ENCODE measurements at places on chromosomes 11 and 22.

DNA sequence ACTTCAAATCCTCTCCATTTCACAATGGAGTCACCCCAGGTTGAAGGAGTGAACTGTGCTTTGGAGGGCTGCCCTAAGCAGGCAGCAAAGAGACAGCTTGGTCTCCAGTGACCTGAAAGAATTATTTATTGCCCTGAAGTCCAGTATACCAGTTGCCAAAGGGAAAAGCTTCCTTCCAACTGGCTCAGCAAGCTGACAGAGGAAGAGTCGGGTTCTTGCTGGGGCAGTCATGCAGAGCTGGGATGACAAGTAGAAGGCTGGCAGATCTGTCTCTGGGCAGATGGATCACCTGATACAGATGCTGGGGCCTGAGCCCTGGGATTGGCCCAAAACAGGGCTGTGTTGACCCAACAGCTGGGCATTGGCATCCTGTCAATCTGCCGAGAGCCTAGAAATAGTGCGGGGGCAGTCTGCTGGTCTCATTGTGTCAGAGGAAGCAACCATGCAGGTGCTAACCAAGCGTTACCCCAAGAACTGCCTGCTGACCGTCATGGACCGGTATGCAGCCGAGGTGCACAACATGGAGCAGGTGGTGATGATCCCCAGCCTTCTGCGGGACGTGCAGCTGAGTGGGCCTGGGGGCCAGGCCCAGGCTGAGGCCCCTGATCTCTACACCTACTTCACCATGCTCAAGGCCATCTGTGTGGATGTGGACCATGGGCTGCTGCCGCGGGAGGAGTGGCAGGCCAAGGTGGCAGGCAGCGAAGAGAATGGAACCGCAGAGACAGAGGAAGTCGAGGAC, at the start of gene THRSP:
Gene THRSP (plus strand): TSS at position 422 of the 742 bp plus-strand sequence. CDS start 21 bp downstream, at position 443.
- peaks cover 10% of the 10 kb centered on the region for H3K36me3 ChIP-seq
- H3K4me1 ChIP-seq = peaks cover 5% of the 10 kb centered on the region
- H3K27ac ChIP-seq = no peak within 1 kb of the TSS
- no peak for DNase-seq
- no peak within 1 kb of the TSS for H3K4me3 ChIP-seq

DNA sequence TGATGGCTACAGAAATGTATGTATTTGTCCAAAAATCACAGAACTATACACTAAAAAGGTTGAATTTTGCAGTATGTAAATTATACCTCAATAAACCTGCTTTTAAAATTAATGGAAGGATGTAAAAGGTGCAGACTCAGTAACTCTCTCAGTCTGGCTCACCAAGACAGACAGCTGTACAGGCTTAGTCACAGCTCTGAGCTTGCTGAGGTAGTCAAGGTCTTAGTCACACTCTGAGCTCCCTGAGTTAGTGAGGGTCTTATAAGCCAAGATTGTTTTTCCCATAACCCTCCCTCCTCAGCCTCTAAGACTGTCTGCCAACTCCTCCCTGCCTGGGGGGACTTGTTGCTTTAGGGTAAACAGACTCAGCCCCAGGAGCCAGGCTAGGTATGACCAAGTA, 59.3 kb upstream of the IZUMO1R start:
- H3K36me3 ChIP-seq = no peaks in the 10 kb centered on the region
- H3K27ac ChIP-seq = no peak overlapping the region
- no peak for DNase-seq
- H3K4me1 ChIP-seq = no peaks in the 10 kb centered on the region
- no peaks in the 10 kb centered on the region for H3K27me3 ChIP-seq

DNA sequence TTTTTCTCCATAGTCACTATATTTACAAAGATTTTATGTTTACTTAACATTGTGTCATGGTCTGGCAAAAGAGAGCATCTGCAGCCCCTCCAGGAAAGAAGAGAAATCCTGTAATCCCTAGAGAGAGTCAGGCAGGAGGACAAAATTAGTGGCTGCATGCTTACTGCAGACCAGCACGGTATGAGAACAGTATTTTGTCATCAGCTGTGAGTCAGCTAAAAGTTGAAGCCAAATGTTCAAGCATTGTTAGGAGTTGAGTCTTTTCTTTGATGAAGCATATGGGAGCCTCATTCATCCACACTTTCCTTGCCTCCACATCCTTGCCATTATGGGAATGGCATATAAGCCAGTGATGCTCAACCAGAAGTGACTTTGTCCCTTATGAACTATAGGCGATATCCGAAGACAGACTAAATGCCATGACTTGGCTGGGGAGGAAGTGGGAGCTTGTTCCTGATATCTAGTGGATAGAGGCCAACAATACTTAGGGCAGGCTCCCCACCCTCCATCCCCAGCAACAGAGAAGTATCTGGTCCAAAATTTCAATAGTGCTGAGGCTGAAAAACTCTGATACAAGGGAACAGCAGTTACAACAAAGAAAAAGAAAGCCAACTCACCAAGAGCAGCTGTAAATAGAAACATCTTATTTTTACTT, 112.0 kb upstream of the OR5AK2 start:
- H3K27me3 ChIP-seq = no peaks in the 10 kb centered on the region
- no peaks in the 10 kb centered on the region for H3K4me1 ChIP-seq
- no peak for DNase-seq
- no peaks in the 10 kb centered on the region for H3K36me3 ChIP-seq
- H3K27ac ChIP-seq = no peak overlapping the region
- H3K4me3 ChIP-seq = no peak overlapping the region

- H3K27ac ChIP-seq = no peak overlapping the region
- no peaks in the 10 kb centered on the region for H3K36me3 ChIP-seq
- no peak overlapping the region for H3K4me3 ChIP-seq
- peaks cover 3% of the 10 kb centered on the region for H3K4me1 ChIP-seq
- no peak for DNase-seq
- H3K27me3 ChIP-seq = no peaks in the 10 kb centered on the region
Measured at GRCh38 chr11:115497303-115497702, 6.9 kb downstream of the CADM1 start.

DNA sequence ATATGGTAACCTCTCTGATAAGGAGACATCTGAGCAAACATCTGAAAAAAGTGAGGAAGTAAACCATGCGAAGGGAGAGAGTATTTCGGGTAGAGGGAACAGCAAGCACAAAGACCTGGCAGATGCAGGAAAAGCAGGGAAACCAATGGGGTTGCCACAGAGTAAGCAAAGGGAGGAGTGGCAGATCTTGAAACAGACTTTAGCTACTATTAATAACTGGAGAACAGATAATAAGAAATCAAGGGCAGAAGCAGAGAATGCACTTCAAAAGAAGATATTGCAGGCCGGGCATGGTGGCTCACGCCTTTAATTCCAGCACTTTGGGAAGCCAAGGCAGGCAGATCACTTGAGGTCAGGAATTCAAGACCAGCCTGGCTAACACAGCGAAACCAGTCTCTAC, 18.1 kb downstream of the MRTFA start:
- no peak overlapping the region for H3K27ac ChIP-seq
- H3K4me3 ChIP-seq = no peak overlapping the region
- H3K27me3 ChIP-seq = no peaks in the 10 kb centered on the region
- no peaks in the 10 kb centered on the region for H3K36me3 ChIP-seq
- no peaks in the 10 kb centered on the region for H3K4me1 ChIP-seq

DNA sequence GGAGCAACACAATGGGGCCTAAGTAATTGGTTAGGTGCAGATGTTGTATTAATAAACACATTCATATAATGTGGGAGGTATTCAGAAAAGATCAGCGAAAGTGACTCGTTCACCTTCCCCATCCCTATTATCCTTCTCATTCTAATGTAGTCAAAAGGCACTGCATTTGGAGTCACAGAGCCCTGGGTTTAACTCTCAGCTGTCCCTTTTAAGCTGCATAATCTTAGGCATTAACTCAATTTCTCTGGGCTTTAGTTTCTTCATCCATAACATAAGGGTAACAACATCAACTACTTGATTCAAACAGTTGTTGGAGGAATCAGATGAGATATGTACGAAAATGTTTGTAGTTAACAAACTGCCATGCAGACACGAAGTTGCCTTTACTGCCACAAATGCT, 187.6 kb upstream of the PITPNB start:
- no peak for DNase-seq
- peaks cover 11% of the 10 kb centered on the region for H3K36me3 ChIP-seq
- no peaks in the 10 kb centered on the region for H3K27me3 ChIP-seq
- no peaks in the 10 kb centered on the region for H3K4me1 ChIP-seq
- H3K27ac ChIP-seq = no peak overlapping the region

DNA sequence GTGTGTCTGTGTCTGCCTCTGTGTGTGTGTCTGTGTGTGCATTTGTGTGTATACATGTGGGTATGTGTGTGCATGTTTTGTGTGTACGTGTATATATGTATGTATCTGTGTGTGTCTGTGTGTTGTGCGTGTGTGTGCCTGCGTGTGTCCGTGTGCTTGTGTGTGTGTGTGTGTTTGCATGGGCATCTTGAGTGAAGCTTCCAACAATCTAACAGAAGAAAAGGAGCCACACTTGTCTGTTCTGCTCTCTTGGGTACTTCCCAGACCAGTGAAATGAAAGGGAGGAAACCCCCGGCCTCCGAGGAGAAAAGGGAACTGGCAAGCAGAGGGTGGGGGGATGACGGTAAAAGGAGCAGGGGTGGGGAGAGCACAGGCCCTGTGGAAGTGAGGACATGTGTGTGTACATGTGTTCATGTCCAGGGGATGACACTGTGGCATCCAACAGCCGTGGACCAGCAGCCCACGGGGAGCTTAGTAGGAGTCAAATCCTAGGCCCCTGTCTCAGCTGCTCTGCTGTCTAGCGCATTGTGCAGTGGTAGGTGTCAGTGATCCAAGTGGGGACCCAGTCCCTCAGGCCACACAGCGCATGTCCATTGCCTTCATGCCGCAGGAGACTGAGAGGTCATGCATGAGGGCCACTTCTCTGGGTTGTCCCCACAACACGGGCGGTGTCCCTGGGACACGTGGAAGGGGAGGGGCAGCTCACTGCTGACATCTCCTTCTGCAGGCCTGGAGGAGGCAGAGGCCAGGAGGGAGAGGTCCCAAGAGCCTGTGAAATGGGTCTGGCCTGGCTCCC, 8.1 kb downstream of the CSF2RB start:
- no peak overlapping the region for H3K4me3 ChIP-seq
- no peak overlapping the region for H3K27ac ChIP-seq
- H3K4me1 ChIP-seq = peaks cover 13% of the 10 kb centered on the region
- no peaks in the 10 kb centered on the region for H3K27me3 ChIP-seq

- H3K36me3 ChIP-seq = peaks cover 78% of the 10 kb centered on the region
- H3K4me3 ChIP-seq = peak overlapping the region; percentile 85
- peak overlapping the region; percentile 95 for H3K27ac ChIP-seq
- no peaks in the 10 kb centered on the region for H3K27me3 ChIP-seq
Measured at GRCh38 chr11:64803846-64804345, 882 bp upstream of the MAP4K2 start.

DNA sequence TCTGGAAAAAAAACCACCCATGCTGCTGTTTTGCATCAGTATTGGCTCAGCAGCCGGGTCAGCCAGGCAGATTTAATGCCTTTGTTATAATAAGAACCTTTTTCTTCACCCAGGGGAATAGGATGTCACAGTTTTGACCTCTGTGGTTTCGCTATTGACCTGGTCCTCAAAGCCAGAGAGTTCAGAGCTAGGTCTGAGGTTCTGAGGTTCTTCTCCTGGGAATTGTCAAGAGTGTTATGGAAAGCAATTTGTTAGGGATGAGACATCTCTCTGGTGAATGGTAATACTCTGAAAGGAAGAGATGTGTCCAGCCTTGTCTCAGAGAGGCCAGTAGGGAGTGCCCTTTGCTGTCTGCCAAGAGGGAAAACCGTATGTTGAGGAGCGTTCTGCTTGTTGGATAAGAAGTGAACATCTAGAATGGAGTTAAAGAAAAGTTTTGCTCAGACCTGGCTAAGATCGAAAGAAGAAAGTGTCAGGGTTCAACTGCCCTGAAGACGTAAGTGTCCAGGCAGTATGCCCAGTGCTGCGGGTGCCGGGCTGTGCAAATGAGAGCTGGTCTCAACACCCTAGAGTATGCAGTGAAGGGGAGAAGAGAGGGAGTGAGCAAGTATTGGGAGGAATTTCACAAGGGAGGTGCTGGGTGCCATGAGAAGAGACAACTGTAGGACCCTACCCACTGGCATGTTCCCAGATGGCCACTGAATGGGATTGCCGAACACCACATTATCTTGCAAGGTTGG, 150.9 kb upstream of the TTC12 start:
- peak overlapping the region; percentile 51 for H3K27ac ChIP-seq
- DNase-seq = no peak
- no peaks in the 10 kb centered on the region for H3K27me3 ChIP-seq
- no peaks in the 10 kb centered on the region for H3K36me3 ChIP-seq

GRCh38 chr22:39703091-39703490, 132.5 kb downstream of the CACNA1I start:
- H3K27ac ChIP-seq = no peak overlapping the region
- no peak overlapping the region for H3K4me3 ChIP-seq
- H3K27me3 ChIP-seq = peaks cover 2% of the 10 kb centered on the region
- no peaks in the 10 kb centered on the region for H3K36me3 ChIP-seq
- peaks cover 66% of the 10 kb centered on the region for H3K4me1 ChIP-seq

GRCh38 chr11:117641008-117641915, 155.8 kb downstream of the DSCAML1 start:
- H3K4me3 ChIP-seq = no peak overlapping the region
- no peak for DNase-seq
- H3K27ac ChIP-seq = peak overlapping the region; percentile 27
- no peaks in the 10 kb centered on the region for H3K36me3 ChIP-seq

GRCh38 chr11:9571763-9572115, 1.7 kb upstream of the WEE1 start:
- DNase-seq = no peak
- no peaks in the 10 kb centered on the region for H3K27me3 ChIP-seq
- no peaks in the 10 kb centered on the region for H3K36me3 ChIP-seq
- no peak overlapping the region for H3K4me3 ChIP-seq

DNA sequence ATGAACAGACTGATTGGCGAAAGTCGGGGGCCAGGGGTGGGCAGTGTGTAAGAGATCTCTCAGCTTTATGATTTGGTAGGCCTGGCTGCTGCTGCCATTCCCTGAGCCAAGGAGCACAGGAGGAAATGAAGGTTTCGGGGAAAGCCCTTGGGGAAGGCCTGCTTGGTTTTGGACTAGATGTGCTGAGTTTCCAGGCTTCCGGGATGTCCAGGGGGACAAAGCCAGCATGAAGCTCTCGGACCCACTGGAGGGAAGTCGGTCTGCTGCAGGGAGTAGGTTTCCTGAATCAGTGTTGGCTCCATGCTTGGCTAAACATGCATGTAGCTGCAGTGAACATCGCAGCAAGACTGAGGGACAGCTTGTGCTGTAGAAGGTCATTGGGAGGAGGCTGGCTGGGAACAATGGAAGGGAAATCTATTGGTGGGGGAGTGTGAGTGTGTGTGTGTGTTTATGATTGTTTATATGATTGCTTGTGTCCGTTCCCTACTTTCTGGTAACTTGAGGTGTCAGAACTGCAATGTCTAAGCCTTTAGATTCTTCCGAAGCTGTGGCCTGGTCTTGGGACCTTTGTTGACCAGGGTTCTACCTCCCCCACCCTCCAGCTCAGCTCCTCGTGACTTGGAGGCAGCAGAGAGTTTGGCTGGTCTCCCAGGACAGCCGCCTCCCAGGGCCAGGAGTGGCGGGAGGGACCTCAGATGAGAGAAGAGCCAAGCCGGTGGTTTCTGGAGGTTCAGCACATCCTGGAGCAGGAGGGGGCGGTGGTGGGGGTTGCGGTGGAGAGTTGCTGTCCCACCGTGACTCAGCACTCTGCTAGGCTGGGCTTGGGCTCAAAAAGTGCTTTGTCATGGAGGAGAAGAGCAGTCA, 4.0 kb upstream of the FTH1 start:
- DNase-seq = no peak
- no peaks in the 10 kb centered on the region for H3K27me3 ChIP-seq
- peak overlapping the region; percentile 97 for H3K27ac ChIP-seq
- no peaks in the 10 kb centered on the region for H3K36me3 ChIP-seq
- H3K4me3 ChIP-seq = no peak overlapping the region
